ENCODE measurements at places on chromosomes 1 and 21.
A peak's percentile ranks its signal among the peaks of the same experiment; 100 is the strongest.

DNA sequence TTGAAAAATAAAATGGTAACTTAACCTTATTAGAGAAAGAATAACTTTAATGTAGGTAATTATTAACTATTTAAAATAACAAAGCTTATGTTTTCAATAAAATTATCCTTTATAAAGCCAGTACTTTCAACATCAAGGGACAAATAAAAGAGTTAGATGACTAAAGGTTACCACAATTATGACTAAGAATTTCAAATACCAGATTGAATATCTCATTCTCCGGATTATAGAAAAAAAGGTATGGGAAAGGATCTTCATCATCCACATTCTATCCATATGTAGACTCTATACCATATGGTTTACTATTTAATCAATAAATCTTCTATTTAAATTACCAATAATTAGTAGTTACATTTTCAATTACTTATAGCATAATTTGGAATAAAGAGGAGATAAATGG, 62.8 kb downstream of the TOR3A start:
- no peak for DNase-seq

- no peak for DNase-seq
Observed at GRCh38 chr1:242455052-242455361, 69.5 kb downstream of the PLD5 start.

DNA sequence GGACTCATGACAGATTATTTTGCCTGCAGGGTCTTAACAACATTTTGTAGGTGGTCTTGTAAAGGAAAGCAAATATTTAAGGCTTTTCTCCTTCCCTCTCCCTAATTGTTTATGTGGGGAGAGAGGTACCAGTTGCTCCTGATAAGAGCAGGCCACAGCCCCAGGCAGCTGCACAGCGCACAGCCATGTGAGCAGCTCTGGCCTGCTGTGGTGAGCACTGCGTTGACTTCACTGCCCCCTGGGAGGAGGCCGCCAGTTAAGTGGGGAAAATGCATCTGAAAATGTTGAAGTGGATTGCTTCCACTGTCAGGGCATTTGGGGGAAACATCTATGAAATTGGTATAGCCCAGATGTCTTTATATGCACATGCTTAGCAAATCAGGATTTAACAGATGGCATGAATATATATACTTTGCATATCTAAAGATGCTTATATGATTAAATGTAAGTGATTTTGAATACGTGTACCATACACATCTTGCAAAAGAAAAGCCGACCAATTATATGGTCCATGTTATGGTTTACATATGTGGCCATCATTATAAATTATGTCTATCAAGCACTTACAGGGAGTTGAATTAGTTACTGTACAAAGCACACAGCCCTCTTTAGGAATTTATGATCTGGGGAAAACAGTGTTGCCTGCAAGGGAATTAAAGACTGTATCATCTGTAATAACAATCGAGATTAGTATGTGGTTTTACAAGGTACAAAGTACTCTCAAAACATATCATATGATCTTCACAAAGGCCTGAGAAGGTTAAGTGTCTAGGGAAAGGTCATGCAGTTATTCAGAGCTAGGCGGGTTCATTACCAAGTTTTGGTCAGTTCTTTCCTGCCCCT, 132.1 kb downstream of the RHOU start:
- no peak for DNase-seq

- no peak for DNase-seq
Observed at GRCh38 chr1:223479261-223479660, 86.0 kb downstream of the CCDC185 start.

GRCh38 chr1:169121146-169121923, 14.8 kb downstream of the ATP1B1 start:
- no peak for DNase-seq

DNA sequence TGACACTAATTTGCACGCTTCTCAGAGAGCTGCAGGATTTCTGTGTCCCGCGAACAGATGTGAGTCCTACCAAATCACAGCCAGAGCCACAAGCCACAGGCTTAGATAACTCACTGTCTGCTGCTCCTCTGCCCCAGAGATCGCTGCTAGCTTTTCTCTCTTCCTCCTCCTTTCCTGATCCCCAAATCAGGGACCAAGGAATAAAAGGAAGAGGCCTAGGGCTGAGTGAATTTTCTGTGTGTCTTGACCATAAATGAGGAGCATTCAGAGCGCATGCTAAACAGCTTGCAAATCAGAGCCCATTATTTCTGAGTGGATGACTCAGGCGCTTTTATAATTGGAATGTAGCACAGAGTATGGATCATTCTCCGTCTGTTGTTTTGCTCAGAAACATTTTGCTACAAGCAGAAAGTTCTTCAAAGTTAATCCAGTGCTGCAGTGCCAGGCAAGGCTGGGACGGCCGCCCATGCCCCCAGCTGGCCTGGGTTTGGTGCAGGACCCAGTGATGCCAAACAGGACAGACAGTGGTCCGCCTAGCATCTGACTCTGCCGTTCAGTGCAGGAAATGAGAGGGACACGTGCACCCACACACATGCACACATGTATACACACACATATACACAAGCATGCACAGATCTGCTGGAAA, 38.2 kb downstream of the KCNAB2 start:
- no peak for DNase-seq

DNA sequence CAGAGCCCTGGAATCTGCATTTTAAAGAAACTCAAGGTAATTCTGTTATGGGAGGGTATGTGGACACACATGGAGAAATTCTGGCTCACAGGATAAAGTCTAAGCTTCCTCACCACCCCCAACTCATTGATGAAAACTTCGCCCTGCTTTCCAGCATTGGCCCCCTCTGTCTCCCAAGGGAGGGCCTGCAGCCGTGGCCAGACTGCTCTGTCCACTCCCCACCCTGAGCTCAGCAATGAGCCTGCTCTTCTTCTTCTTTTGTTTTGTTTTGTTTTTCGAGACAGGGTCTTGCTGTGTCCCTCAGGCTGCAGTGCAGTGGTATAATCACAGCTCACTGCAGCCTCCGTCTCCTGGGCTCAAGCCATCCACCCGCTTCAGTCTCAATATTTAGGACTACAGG, 136.8 kb upstream of the EDN2 start:
- no peak for DNase-seq

DNA sequence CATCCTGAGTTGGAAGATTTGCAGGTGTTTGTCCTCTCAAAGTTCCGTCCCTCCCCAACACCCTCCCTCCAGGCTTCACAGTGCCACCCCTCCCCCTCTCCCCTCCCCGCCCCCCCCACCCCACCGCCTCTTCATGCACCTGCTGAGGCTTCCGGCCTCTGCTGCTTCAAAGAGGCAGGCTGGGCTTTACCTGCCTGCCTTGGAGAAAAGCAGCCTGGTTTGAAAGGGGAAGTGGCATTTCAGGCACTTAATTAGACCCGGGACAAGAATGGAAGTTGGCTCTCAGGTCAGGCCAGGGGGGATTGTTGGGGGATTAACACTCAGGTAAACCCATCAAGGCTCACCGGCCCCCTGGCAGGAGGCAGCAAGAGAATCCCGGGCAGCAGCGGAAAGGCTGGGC, 21.1 kb downstream of the PAX7 start:
- DNase-seq = no peak

DNA sequence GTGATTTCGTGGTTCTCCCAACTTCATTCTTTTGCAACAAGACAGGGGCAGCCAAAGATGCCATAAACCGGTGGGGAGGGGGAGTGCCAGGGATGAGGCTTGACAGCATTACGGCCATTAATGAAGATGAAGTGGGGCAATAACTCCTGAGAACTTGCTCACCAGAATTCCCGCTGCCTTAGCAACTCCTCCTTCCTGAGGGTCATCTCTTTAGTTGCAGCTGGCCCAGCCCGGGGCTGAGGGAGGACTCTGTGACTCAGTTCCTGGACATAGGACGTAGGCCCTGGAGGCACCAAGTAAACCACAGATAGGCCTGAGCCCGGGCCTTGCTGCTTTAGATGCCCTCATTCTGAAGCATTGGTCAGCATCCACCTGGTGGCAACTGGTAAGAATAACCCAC, 330.2 kb downstream of the RRAGC start:
- DNase-seq = no peak

GRCh38 chr1:60461925-60462595, 388.5 kb upstream of the C1orf87 start:
- DNase-seq = no peak

DNA sequence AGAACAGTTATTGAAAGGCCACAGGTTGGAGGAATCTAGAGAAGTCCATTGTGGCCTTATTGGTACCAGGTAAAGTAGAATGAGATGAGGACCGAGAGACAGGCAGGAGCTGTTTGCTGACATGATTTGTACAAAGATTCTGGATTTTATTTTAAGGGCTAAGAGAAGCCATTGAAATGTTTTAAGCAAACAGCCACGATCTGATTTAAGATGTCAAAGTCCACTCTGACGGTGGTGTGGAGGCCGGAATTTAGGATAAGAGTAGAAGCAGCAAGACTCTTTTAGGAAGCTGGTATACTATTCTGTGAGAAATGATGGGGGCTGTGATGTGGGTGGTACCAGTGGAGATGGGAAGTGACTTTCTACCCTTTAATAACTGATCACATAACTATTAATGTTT, 418.5 kb downstream of the DPYD start:
- no peak for DNase-seq

GRCh38 chr1:117818456-117818855, 111.0 kb downstream of the GDAP2 start:
- DNase-seq = no peak

DNA sequence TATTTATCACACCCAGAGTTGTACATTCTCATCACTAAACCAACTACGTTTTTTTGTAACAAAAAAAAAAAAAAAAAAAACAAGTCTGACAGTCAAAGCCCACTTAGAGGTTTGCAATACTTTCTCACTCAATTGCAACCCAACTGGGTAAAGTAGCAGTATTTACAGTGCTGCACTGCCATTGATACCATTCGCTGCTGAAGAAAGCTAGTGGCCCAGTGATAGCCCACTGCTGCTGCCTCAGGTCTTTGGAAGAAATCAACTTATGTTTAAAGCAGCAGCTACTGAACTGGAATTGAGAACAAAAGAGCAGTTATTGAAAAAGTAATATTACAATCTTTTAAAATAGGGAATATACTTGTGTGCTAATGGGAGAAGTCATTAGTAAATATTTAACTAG, 2.7 kb downstream of the HNRNPU start:
- DNase-seq = no peak

DNA sequence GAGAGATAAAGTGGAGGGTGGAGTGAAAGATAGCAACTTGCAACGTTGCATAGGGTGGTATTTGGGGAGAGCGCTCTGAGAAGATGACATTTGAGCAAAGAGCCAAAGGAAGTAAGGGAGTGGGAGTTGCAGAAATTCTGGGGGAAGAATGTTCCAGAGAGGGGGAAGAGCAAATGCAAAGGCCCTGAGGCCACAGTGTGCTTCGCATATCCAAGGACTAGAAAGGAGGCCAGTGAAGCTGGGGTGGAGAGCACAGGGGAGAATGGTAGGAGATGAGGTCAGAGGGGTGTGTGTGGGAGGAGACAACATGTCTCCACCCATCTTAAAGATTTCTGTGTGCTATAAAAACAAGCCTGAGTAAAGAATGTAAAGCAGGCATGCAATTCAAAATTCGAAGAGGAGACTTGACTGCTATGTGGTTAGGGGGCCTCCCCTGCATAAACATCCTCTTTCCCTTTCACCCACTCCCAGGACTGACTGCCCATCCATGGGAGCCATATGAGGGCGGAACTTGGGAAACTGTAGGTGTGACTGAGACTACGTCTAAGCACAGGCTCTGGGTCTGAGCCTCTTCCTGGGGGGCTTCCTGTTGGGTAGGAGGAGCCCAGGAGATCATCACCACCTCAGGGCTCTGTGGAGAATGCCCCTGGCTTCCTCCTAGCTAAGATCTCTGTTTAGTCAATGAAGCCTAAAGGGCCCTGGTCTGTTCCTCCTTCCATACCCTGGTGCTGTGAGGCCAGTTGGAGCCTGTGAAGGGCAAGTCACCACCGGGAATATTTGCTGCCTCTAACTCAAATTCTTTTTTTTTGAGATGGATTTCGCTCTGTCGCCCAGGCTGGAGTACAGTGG, 2.9 kb upstream of the CLIC4 start:
- DNase-seq = no peak

DNA sequence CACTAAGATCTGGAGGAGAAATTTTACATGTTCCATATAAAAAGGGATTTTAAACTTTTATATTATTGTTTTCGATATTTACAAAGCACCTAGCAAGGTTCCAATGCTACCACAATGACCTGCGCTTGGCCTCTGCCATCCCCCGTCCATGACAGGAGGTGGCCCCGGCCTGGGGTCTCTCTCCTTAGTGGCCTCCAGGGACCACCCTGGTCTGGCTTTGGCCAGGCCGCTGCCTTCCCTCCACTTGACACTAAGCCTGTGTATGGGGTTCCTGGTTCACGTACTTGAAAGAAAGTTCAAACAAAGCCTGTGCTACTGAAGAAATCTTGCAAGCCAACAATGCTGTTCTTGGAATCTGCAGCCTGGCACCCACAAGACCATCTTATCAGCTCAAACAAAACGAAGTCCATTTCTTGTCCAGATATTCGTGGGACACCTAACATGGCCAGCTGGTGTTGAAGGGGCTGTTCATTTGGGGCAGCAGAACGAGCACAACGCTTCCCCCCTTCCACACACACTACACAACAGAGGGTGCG, 12.8 kb downstream of the PRDM15 start:
- no peak for DNase-seq

DNA sequence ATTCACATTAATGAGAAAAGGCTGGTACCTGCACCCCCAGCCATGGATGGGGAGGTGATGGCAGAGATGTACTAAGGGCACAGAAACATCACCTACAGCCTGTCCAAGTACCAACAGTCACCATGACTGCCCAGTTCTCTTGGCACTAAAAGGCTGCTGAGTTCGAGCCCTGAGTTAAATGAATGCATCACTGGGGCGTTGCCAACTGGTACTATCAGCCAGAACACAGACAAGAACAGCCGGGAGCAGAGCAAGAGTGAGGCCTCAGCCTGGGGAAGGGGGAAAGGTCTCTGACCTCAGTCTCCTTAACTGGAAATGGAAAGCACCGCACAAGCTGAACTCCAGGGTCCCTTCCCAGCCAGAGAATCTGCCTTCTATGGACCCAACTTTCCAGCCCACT, 60.5 kb downstream of the GLIS1 start:
- DNase-seq = no peak

- no peak for DNase-seq
Observed at GRCh38 chr1:234601301-234602017, 8.5 kb downstream of the IRF2BP2 start.

GRCh38 chr1:108661030-108661609, at the start of gene HENMT1:
Gene HENMT1 (minus strand): TSS chr1:108661093. CDS start chr1:108659884, 1,209 bp downstream.
- peak; percentile 52 for DNase-seq

DNA sequence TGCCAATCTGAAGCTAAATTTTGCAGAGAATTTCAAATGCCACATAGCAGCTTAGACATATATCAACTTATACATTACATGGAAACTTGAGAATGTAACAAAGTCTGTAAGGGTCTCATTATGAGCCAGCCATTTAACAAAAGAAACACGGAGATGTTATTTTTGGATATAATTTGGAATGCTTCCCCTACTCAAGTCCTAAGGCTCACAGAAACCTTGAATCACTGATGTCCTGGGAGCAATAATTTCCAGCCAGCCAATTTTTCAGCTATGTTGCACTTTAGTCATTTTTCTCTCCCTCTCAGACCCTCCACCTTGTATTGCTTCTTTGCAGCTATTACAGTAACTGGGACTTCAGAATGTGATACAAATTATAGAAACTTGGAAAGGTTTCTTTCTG, 56.9 kb downstream of the EIF2B3 start:
- DNase-seq = no peak

- DNase-seq = no peak
Observed at GRCh38 chr1:921011-921837, 2.5 kb upstream of the SAMD11 start.

- no peak for DNase-seq
Observed at GRCh38 chr1:48200166-48200900, 22.2 kb upstream of the SLC5A9 start.

All from stimulated activated CD4-positive, alpha-beta T cell treated with anti-CD3 and anti-CD28 coated beads, Interleukin-1b, Interleukin-23, amount 100 ng/mL, for 24 hours (primary cell).